ENCODE measurements at places on chromosomes 16 and 17. TPM values are rescaled to one million over a fixed set of nuclear protein-coding genes. Genes with fewer than 3 reads are reported as not detected.

OTOP3 gene
- not detected for polyA plus RNA-seq

LITAFD gene
- polyA plus RNA-seq, result not detected

CA10 gene
- not detected for polyA plus RNA-seq

DNA sequence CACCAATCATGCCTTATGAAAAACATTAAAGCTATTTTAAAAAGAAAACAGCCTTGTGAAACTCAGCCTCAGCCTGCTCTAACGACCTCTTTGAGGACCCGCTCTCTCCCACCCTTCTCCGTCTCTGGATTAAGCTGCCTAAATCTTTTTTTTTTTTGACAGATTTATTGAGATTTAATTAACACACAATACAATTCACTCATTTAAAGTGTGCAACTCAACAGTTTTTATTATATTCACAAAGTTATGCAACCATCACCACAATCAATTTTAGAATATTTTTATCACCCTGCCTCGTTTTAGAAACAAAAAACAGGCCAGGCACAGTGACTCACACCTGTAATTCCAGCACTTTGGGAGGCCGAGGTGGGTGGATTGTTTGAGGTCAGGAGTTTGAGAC lies 8.4 kb downstream of the CDR2L start:
- no peak for DNase-seq

- DNase-seq, result no peak
Observed at GRCh38 chr16:46717692-46718091, 28.2 kb downstream of the ORC6 start.

DNA sequence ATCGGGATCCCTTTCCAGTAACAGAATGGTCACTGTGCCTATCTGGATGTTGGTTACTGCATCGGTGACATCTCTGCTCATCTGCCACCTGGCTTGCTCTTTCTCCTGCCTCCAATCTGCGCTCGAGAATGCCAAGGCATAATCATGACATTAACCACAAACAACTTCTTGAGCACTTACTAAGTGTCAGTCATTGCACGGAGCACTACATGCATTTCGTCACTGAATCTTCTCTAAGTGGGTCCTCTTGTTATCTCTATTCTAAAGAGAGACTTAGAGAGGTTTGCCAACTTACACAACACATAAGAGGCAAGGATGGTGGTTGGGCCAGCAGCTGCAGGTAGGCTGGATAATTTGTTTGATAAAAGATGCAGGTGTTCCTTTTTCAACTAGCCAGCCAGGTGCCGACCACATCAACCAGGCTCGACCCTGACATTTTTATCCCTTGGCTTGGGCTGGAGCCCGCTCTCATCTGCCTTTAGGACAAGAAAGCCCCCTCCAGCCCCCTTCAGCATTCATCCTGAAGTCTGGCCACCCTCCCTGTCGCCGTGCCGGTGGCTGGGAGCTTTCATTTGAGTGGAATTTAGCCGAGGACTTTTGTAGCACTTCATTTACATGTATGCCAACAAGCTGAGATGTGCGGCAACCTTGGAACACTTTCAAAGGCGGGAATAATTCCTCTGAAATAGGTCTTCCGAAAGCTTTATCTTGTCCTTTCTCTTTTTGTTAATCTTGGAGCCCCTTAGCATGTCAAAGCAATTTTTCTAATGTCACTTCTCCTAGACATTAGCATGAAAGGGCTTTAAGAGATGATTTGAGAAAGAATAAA lies 89.3 kb upstream of the NKD1 start:
- no peak for DNase-seq

Measured in K562 (cell line).